ENCODE measurements at places on chromosomes 6 and 20. TPM values are rescaled to one million over a fixed set of nuclear protein-coding genes. Genes with fewer than 3 reads are reported as not detected.

DNA sequence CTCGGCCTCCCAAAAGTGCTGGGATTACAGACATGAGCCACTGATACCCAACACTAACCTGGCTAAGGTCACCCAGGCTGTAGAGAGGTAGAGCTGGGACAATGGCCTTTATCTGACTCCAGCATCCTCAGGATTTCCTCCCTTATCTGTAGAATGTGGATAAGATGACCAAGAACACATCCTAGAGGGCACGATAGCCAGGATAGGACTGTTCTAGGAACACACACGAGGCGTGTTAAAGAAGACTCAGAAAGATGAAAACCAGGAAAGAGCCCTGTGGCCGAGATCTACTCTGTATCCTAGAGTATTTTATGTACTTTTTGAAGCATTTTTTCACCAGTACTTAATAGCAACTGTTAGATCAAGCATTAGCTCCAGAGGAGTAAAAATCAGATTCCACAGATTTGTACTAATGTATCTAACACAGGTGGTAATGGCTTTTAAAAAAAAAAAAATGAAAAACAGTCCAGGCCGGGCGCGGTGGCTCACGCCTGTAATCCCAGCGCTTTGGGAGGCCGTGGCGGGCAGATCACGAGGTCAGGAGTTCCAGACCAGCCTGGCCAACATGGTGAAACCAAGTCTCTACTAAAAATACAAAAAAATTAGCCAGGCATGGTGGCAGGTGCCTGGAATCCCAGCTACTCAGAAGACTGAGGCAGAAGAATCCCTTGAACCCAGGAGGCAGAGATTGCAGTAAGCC lies 17.3 kb downstream of the PPP1R10 start:
- H3K27ac ChIP-seq, result peak overlapping the region; percentile 76
- no peak overlapping the region for H3K4me3 ChIP-seq
- peaks cover 7% of the 10 kb centered on the region for H3K4me1 ChIP-seq
- DNase-seq, result no peak
- H3K27me3 ChIP-seq, result no peaks in the 10 kb centered on the region
- peaks cover 37% of the 10 kb centered on the region for H3K36me3 ChIP-seq

DNA sequence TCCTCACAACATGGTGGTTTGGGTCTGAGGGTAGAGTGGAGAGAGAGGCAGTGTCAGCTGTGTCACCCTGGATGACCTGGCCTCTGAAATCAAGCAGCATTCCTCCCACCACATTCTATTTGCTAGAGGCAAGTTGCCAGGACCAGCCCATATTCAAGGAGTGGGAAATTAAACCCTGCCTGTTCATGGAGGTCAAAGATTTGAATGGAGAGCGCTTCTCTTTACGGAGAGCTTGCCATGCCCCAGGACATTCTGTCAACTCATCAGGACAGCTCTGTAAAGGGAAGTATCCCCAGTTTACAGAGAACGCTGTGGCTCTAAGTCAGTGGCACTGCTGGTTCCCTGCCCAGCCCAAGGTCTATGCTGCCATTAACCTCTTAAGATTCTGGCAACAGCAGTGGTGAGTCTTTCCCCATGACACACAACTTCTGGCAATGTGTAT lies 90.0 kb upstream of the INSM1 start:
- H3K36me3 ChIP-seq, result no peaks in the 10 kb centered on the region
- peaks cover 20% of the 10 kb centered on the region for H3K27me3 ChIP-seq
- H3K4me1 ChIP-seq, result no peaks in the 10 kb centered on the region
- DNase-seq, result no peak
- no peak overlapping the region for H3K4me3 ChIP-seq
- no peak overlapping the region for H3K27ac ChIP-seq

- H3K27ac ChIP-seq, result peak within 1 kb of the TSS; percentile 85
- peak; percentile 78 for DNase-seq
- peak within 1 kb of the TSS; percentile 89 for H3K4me3 ChIP-seq
- peaks cover 14% of the 10 kb centered on the region for H3K4me1 ChIP-seq
- H3K36me3 ChIP-seq, result no peaks in the 10 kb centered on the region
Observed at GRCh38 chr6:130365166-130366106, at the start of gene TMEM200A. Gene TMEM200A (plus strand): TSS chr6:130366017. CDS start chr6:130440423, 74,406 bp downstream.

GRCh38 chr20:54079652-54080051 lies 9.3 kb upstream of the BCAS1 start:
- H3K36me3 ChIP-seq, result no peaks in the 10 kb centered on the region
- peaks cover 3% of the 10 kb centered on the region for H3K27me3 ChIP-seq
- DNase-seq, result no peak
- no peak overlapping the region for H3K4me3 ChIP-seq
- H3K27ac ChIP-seq, result no peak overlapping the region

DNA sequence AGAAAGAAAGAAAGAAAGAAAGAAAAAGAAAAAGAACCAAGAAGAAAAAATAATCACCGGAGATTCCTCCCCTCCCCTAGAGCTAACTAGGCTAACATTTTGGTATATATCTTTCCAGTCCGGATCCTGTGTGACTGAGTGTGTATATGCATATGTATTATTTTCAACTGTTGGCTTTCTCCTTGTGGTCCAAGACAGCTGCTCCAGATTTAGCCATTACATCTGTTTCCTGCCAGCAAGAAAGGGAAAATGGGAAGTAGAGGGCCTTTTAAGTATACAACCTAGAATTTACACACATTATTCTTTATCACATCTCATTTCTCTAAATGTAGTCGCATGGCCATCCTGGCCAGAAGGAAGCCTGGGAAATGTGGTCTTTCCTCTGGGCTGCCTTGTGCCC lies 15.2 kb downstream of the SLC52A3 start:
- no peaks in the 10 kb centered on the region for H3K36me3 ChIP-seq

DNA sequence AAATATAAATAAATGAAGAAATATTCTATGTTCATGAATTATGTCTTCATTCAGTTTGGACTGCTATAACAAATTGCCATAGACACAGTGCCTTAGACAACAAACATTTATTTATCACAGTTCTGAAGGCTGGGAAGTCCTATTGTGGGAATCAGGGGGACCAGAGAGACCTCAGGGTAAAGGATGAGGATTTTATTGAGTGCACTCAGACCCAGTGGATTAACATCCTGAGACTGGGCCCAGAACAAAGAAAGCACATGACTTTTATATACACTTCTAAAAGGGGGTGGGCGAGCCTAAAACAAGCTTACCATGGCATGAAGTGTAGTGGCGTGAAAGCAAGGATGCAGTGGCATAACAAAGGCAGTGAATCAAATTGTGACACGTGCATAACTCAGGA lies 26.9 kb upstream of the CBLN4 start:
- no peaks in the 10 kb centered on the region for H3K36me3 ChIP-seq
- no peaks in the 10 kb centered on the region for H3K27me3 ChIP-seq
- H3K4me1 ChIP-seq, result no peaks in the 10 kb centered on the region

- no peaks in the 10 kb centered on the region for H3K36me3 ChIP-seq
- H3K4me3 ChIP-seq, result no peak overlapping the region
- H3K4me1 ChIP-seq, result peaks cover 12% of the 10 kb centered on the region
- H3K27ac ChIP-seq, result no peak overlapping the region
- no peaks in the 10 kb centered on the region for H3K27me3 ChIP-seq
Observed at GRCh38 chr20:23151008-23151703, 65.0 kb upstream of the CD93 start.

DNA sequence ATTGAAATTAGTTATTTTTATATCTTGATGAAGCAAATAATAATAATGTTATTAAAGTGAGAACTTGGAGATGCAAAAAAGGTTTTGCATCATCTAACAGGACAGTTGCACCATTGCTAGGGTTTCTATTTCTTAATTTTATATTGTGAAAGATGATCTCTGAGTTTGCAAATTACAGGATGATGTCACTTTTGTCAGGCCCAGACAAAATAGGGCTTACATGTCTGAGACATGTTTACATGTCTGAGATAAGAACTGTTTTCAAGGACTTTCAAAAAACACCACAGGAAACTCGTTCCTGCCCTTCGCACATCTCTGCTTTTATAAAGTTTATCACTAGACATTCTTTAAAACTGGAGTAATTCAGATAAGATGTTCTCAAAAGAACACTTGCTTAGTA lies 1075.8 kb upstream of the MANEA start:
- H3K27me3 ChIP-seq, result no peaks in the 10 kb centered on the region
- H3K4me1 ChIP-seq, result no peaks in the 10 kb centered on the region
- no peak for DNase-seq
- no peaks in the 10 kb centered on the region for H3K36me3 ChIP-seq

DNA sequence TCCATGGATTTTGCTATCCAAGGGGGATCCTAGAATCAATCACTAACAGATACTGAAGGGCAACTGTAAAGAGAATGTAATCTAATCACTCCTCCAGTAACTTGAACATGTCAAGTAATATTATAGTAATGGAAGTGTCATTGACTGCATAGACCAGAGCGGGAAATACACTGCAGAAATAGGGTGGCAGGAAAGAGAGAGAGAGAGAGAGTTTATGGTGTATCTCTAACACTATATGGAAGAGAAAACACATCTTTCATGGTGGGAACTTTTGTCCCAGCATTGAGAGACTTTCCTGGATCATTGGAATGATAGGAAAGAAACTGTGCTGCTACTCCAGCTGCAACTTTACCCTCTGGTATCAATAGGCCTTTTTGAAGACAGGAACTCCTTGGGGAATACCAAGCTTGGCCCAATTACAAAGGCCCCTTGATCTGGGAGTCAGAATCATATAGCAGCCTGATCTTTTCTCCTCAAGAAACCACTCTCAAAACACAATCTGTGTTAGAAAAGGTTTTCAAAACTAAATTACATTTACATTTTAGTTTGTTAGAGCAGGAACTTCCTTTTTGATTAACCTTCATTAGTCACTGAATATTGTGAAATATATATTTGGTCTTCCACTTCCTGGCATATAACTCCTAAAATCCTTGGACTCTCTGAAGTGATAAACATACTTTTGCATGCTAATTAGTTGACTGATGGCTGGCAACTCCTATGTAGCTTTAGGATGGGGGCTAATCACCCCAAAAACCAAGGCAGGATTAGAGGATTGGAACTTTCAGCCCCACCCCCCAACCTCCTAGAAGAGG lies 29.5 kb upstream of the RNGTT start:
- H3K36me3 ChIP-seq, result no peaks in the 10 kb centered on the region
- DNase-seq, result no peak
- H3K27ac ChIP-seq, result no peak overlapping the region
- H3K4me3 ChIP-seq, result no peak overlapping the region
- peaks cover 3% of the 10 kb centered on the region for H3K4me1 ChIP-seq

GRCh38 chr6:80185492-80185891 lies 79.0 kb downstream of the BCKDHB start:
- H3K4me1 ChIP-seq, result no peaks in the 10 kb centered on the region
- H3K27me3 ChIP-seq, result no peaks in the 10 kb centered on the region
- DNase-seq, result no peak
- no peak overlapping the region for H3K27ac ChIP-seq

- H3K4me3 ChIP-seq, result no peak overlapping the region
- H3K27me3 ChIP-seq, result peaks cover 6% of the 10 kb centered on the region
- H3K4me1 ChIP-seq, result peaks cover 38% of the 10 kb centered on the region
- DNase-seq, result no peak
- no peak overlapping the region for H3K27ac ChIP-seq
- H3K36me3 ChIP-seq, result no peaks in the 10 kb centered on the region
Observed at GRCh38 chr6:161836643-161837448, 563.0 kb upstream of the AGPAT4 start.

DNA sequence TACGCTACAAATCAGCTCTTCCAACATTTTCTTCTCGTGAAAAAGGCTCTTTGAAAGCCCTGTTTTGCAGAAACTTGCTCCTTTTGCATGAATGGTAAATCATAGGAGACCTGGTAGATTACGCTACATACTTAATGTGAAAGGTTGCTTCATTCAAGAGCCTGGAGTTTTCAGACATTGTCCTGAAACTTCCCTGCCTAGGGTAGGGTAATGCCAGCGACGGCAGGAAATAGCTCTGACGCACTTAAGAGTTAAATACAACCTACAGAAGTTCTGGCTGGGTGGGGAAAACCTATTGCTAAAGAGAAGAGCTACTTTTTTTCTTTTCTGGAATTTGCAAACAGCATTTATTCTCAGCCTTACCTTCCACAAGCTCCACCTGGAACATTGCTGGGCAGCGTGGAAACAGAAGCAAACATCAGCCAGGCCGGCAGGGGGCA lies 144.5 kb downstream of the LPA start:
- peaks cover 3% of the 10 kb centered on the region for H3K4me1 ChIP-seq
- H3K36me3 ChIP-seq, result no peaks in the 10 kb centered on the region
- H3K4me3 ChIP-seq, result peak overlapping the region; percentile 95
- peak overlapping the region; percentile 83 for H3K27ac ChIP-seq

DNA sequence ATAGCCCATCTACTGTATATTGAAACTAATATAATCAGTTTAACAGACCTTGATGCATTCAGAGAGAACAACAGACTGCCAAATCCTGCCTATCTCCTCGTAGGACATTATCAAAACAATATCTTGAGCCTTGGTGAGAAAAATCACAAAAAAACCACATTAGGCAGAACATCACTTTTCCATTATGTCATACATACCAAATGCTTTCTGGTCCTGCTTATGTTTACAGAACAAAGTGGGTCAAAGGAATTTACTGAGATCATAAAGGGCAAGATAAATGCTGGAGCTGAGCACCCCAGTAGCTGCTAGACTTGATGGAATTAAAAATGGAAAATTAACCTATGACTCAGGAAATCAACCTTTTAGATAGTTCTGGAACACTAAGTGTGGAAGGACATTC lies 195.3 kb upstream of the KCNK16 start:
- no peak overlapping the region for H3K4me3 ChIP-seq
- DNase-seq, result no peak
- no peak overlapping the region for H3K27ac ChIP-seq
- no peaks in the 10 kb centered on the region for H3K36me3 ChIP-seq

- no peak for DNase-seq
- H3K27me3 ChIP-seq, result peaks cover 77% of the 10 kb centered on the region
- H3K4me3 ChIP-seq, result peak overlapping the region; percentile 76
Observed at GRCh38 chr6:75206576-75207342, 906 bp upstream of the COL12A1 start.

DNA sequence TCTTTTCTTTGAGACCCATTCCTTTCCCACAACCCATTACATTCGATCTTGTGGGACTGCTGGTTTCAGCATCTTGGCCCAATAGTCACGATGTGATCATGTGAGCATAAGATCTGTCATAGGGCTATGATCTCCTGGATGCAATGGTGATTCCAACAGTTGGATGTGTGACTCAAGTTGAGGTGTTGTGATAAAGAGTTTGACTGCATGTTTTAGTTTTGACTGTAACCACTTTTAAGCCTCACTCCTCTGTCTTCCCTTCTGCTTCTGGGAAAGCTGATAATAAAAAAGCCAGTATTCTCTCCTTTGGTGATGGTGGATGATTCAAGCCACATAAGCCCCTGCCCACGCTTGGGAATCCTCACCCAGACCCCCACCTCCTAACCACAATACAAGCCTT lies 117.0 kb upstream of the ASCC3 start:
- no peaks in the 10 kb centered on the region for H3K36me3 ChIP-seq
- H3K4me1 ChIP-seq, result peaks cover 3% of the 10 kb centered on the region
- H3K27ac ChIP-seq, result no peak overlapping the region
- no peaks in the 10 kb centered on the region for H3K27me3 ChIP-seq

DNA sequence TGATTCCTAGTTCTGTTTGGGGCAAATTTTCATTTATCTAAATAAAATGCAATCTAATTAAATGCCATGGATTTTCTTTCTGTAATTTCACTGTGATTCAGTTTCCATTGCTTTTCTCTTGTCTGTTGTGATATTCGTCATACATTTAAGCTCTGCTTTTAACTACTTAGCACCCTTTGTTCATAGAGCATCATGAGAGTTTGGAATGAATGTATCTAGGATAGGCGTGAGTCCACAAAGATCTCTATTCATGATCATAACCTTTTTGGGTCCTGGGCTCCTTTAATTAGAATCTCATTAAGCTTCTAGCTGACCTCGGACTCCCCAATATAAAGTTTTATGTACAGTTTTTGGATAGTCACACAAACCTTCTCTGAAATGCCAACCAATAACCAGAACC lies 32.9 kb downstream of the ZBTB2 start:
- peak overlapping the region; percentile 80 for H3K27ac ChIP-seq
- peaks cover 18% of the 10 kb centered on the region for H3K36me3 ChIP-seq
- DNase-seq, result no peak
- no peaks in the 10 kb centered on the region for H3K27me3 ChIP-seq

The MACROD2 gene
- total RNA-seq, result 10.0 TPM

The SAPCD1 gene
- total RNA-seq, result 11.6 TPM

The PLCB4 gene
- 14.0 TPM for total RNA-seq

Data from mesothelial cell of epicardium (in vitro differentiated cells).